ENCODE measurements at places on chromosomes 3 and 15.

DNA sequence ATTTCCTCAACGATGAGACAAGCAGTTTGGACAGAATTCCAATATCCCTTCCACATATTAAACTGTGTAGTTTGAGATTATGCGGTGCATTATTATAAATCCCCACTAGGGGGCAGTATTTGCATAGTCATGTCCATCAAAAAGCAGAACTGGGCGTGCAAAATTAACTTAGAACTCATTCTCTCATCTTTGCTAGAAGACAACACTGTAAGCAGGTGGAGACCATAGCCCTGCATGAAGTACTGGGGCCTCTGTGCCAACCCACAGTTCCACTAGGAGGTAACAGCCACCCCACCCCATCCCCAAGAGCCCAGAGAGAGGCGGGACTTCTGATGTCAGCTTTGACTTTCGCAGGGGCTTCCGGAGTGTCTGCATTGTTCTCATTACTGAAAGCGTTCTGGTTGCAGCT, 106.6 kb upstream of the TMC3 start:
- peak; percentile 54 for DNase-seq

DNA sequence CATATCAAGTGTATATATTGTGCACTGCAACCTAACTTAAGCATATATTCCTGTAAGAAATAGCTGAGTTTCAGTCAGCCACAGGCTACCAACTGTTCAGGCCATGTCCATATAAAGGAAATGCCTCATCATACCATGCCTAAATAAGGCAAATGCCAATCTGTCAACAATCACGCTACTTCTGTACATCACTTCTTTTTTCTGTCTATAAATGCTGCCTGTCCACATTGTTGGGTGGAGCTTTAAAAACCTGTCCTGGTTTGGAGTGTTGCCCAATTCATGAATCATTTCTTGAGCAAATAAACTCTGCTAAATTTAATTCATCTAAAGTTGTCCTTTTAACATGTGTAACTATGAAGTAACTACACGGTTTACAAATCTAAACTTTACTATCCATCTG, 1091.9 kb downstream of the NSUN3 start:
- no peak for DNase-seq

DNA sequence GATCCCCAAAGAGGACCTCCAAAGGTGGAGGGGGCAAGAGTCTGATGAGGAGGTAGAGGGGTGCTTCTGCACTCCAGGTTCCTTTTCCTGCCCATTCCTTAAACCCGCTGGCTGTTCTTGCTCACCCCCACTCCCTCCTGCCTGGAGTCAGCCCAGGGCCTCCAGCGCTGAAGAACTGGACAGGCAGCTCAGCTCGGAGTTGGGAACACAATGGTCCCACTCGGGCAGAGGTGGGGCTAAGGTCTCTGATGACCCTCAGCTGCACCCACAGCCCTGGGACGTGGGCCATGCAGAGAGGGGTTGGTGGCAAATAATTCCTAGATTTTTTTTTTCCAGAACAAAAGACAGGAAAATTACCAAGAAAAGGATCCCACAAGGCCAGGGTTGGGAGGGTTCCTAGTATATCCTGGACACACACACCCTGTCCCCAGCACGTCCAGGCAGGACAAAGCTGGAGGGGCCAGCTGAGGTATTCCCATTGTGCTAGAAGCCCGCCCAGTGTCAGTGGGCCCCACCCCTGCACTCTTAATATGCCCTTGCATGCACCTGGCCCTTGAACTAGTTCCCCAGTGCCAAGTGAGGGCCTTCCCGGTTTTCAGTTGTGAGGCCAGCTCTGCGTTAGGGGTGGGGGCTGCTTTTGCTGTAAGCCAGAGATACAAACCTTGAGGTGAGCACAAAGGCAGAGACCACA, 22.1 kb upstream of the IP6K2 start:
- DNase-seq = no peak

GRCh38 chr3:108936924-108937689, 16.6 kb downstream of the GUCA1C start:
- DNase-seq = peak; percentile 35

DNA sequence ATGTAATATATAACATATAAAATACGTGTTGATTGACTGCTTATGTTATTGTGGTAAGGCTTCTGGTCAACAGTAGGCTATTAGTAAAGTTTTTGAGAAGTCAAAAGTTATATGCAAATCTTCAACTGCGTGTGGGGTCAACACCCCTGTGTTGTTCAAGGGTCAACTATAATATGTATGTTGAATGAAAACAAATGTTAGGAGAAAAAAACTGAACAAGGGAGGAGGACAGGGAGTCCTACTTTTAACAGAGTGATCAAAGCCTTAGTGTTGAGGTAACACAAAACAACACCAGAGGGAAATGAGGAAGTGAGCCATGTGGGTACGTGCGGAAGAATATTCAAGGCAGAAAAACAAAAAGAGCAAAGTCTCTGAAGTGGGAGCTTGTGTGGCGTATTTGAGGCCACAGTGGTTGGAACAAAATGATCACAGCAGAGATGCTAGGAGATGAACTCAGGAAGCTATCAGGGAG, 62.5 kb downstream of the SFMBT1 start:
- no peak for DNase-seq

DNA sequence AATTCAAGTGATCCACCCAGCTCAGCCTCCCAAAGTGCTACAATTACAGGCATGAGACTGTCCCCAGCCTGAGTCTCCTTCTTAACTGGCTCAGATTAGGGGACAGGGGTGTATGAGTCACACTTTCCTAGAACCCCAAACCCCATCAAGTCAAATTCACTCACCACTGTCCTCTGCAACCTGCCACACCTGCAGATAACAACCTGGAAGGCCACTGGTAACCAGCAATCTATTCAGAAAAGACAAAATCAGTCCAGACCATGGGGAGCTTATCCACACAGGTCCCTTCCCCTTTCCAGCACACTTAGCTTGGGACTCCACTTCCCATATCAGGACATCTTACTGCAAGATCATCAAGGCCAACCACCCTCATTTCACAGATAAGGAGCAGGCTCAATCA, 6.4 kb downstream of the WDR73 start:
- no peak for DNase-seq

DNA sequence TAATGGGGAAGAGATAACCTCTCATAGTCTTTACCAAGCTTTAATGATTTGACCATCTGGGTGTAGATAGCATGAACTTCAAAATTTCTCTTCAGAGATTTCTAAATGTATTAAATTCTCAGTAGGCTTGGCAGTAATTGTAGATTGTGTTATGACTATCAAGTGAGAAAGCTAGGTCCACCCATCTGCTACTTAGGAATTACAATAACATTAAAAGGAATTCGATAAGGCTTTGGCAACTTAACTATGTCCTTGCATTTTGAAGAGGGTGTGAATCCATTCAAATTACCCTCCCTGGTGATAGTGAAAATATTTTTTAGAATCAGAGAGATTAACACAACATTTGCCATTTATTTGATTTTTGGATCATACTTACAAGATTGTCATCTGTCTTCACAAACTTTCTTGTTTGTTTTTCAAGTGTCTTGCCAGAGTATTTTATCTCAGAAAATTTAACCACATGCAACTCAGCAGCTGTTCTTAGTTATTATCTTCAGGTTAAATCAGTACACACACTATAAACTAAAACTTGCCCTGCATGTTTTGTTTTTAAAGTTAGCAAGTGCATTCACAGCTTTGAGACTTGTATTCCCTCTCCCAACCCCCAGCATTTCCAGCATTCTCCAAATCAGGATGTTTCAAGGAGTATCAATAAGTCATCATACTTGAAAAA, 69.6 kb upstream of the COL8A1 start:
- no peak for DNase-seq

DNA sequence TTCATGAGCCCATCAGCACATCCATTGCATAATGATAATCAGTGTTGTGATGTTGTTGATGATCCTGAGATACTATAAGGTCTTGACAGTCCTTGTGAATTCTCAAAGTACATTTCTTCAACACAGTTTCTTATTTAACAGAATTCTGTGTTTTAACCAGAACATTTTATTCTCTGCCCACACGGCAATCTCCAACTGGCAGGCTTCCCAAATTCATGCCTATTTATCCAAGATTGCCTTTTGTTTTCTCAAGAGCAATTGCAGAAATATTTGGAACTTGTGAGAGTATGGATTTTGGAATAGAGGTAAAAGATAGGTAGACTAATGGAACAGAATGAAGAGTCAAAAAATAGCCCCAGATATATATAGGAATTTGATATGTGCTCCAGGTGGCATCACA, 116.0 kb downstream of the UACA start:
- no peak for DNase-seq

DNA sequence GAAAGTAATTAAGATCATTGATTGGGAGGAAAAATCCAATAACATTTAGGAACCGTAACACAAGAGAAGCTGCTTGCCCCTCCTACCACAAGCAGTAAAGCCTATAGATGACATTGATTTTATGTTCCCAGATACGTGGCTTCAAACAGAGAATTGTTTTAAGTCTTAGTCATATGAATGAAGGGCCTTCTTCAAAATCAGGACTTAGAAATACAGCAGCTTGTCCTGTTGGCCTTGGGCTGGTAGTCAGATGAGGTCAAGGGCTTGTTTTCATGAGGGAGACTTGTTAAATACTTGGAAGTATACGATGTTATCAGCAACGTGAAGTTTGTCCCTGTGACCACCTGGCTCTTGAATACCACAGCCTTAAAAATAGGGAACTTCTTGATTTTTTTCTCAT, 114.4 kb downstream of the VGLL4 start:
- no peak for DNase-seq

DNA sequence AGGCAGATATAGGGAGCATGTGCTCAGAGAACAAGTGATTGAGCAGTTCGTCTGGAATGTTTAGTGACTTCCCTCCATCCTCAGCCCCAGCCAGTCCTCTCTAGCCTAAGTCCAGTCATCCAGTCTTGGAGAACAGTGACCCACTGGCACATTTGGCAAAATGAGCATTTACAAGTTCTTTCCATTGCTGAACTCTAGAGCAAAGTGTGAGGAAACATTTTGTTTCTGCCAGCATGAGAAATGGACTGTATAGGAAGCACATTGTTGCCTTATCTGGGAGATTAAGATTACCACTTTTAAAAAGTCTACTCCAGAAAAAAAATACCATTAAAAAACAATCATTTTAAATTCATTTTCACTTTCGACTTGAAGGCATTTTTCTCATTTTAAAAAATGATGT, 353.6 kb downstream of the SHQ1 start:
- no peak for DNase-seq

DNA sequence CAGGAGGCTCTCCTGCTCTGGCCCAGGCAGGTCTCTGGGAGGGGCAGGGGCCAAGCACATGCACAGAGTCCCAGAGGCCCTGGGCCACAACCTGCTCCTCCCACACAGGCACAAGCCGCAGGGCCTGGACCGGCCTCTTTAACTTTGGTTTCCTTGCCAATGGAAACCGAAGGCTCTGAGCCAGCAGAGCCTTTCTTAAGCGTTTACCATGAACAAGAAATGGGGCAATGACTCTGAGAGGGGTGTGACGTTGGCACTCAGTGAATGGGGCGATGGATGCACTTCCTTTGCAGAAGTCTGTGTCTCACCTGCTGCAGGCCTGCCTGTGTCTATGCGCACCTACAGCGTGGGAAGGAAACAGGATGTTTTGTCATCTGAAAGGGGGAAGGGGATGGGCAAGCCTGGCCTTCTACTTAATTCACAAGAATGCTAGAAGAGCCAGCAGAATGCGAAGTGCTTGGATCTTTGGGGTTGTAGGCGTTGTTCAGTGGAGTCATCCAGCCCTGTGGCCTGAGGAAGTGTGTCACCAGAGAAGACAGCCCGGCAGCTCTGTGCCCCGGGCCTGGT, 41.8 kb downstream of the IFT122 start:
- DNase-seq = peak; percentile 62

GRCh38 chr15:75663931-75664421, 16.3 kb downstream of the SNX33 start:
- no peak for DNase-seq

DNA sequence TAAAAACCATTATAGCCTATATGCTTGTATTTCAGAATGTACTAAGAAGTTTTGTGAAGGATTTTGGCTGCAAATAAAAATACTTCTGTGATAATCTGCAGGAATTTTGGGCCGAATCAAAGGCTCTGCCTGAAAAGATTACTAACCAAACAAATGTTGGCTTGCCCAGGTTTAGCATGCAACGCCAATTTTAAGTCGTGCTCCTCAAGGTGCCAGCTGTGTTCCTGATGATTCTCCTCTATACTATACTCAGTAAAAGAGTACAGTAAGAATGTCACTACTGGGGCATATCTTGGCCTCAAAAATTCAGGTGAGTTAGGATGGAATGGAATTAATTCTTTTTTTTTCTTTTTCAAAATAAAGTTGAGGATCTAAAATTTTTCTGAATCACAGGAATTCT, 150.8 kb upstream of the TSPAN3 start:
- no peak for DNase-seq

GRCh38 chr3:60497902-60498301, 753.4 kb downstream of the FHIT start:
- peak; percentile 52 for DNase-seq

- no peak for DNase-seq
Observed at GRCh38 chr3:119810018-119810435, 28.1 kb downstream of the NR1I2 start.

DNA sequence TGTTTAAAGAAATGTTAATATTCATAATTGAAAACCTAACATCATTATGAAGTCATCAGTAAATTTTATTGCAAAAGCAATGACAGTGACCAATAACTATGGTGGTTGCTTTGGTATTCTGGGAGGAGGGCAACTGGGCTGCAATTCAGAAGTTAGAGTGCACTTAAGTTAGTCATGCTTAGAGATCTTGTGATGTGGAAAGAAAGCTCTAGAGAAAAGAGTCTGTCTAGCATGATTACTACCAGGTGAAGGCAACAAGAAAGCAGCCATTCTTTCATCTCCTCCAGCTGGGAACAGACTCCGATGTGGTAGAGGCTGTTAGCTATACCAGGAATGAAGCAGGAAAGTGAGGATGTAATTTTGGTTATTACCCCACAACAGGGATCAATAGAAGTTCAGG, 625.6 kb downstream of the SI start:
- no peak for DNase-seq

- peak; percentile 93 for DNase-seq
Observed at GRCh38 chr15:90165659-90166489, 35.3 kb upstream of the SEMA4B start.

- no peak for DNase-seq
Observed at GRCh38 chr3:11581237-11582190, 62.2 kb downstream of the VGLL4 start.

- no peak for DNase-seq
Observed at GRCh38 chr3:105539897-105540296, 173.2 kb downstream of the ALCAM start.

DNA sequence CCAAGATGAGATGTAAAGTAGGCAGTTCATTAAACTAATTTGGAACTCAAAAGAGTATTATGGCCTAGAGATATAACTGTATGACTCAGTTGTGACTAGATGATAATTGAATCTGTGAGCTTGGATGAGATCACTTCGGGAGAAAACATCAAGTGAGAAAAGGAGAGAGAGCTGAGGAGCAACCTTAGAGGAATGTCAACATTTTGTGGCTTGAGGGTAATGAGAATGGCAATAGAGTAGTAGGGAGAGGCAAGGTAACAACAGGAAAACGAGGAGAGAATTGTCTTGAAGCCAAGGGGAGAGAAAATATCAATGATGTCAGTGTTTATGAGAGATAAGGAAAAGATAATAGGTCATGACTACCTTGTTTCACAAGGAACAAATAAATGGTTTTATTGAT, 580.2 kb downstream of the NLGN1 start:
- DNase-seq = no peak

GRCh38 chr3:179432021-179432420, 19.2 kb downstream of the GNB4 start:
- no peak for DNase-seq

Measured in BE2C (cell line).